ENCODE measurements at places on chromosomes 7 and 10.
A peak's percentile ranks its signal among the peaks of the same experiment; 100 is the strongest.

GRCh38 chr7:149261316-149261828 lies 624 bp upstream of the ZNF783 start:
- DNase-seq = no peak

GRCh38 chr10:49285232-49285631 lies 13.7 kb upstream of the C10orf71 start:
- DNase-seq = no peak

- DNase-seq = no peak
Observed at GRCh38 chr7:82624337-82624736, 180.8 kb upstream of the CACNA2D1 start.

DNA sequence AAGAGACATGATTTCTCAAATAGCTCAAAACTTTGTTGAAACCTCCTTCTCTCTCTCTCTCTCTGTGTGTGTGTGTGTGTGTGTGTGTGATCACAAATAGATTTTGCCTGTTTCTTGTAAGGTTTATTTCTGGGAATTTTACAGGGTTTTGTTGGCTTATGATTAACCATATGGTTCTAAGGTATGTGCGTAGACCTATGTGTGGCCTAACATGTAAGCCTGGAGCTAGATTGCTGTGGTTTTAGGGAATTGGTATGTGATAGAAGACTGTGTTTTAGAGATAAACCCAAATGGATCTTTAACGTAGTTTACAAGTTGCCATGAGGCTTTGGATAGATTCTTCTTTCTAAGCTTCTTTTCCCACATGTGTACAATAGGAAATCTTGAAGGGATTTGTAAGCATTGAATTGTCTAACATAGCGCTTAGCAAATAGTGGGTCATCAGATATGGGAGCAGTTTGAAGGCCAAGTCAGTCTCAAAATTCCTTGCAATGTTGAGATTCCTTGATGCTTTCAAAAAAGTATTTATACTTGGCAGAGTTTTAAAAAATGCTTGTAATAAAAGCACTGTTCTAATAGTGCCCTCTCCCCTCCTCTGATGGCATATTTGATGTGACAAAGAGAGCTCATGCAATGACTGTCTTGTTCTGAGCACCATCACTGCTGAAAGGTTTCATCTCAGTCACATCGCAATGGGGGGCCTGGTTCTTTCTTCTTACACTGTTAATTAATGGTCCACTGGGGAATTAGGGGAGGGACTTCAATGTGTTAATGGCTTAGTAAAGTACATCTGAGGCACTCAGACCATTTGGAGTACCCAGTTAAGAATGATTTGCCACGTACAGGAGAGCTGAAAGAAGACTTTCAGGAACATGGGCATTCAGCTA lies 118.2 kb downstream of the SNX10 start:
- DNase-seq = no peak

DNA sequence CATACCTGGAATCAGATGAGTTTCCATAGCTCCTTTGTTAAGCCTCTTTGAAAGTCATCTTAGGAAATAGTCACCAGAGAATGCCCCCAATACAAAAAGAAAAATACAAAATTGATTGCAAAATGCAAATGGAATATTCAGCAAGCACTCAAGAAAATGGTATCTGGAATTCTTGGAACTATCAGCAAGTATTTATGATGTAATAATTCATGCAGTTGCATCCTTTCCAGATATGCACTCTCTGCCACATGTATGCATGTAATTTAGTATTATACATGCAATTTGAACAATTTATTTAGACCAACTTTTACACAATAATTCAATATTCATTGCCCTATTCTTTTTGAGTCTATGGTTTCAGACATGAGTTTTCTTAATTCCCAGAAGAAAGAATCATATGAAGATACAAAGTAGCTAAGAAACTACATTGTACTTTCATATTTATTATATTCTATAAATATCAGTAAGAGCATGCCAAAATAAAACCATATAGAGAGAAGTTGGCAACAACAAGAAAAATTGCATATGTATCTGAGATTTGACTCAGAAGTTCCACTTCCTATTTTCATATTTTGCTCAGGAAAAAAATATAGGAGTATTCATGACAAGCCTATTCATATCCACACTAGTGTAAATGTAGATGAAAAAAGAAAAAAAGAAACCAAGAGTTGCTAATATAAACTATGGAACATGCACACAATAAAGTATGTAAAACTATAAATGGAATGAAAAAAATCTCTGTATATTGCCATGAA lies 338.5 kb downstream of the SEMA3D start:
- no peak for DNase-seq

- DNase-seq = no peak
Observed at GRCh38 chr7:79377097-79377496, 76.4 kb downstream of the MAGI2 start.

GRCh38 chr10:49742683-49743463 lies 19.2 kb downstream of the OGDHL start:
- DNase-seq = no peak

- no peak for DNase-seq
Observed at GRCh38 chr7:74579800-74580685, 77.5 kb upstream of the GTF2I start.

DNA sequence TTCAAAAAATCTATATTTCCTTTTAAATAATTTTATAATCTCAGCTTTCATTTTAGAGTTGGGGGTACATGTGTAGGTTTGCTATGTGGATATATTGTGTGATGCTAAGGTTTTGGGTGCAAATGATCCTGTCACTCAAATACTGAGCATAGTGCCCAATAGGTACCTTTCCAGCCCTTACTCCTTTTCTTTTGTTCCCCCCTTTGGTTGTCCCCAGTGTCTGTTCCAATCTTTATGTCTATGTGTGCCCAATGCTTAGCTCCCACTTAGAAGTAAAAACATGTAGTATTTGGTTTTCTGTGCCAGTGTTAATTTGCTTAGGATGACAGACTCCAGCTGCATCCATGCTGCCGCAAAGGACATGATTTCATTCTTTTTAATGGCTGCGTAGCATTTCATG lies 103.6 kb downstream of the ZEB1 start:
- DNase-seq = no peak

- peak; percentile 77 for DNase-seq
Observed at GRCh38 chr10:119520283-119520682, 22.2 kb downstream of the RGS10 start.

- no peak for DNase-seq
Observed at GRCh38 chr7:154918741-154919140, 84.2 kb downstream of the PAXIP1 start.

GRCh38 chr10:23174977-23175512 lies 17.1 kb upstream of the PTF1A start:
- DNase-seq = no peak

DNA sequence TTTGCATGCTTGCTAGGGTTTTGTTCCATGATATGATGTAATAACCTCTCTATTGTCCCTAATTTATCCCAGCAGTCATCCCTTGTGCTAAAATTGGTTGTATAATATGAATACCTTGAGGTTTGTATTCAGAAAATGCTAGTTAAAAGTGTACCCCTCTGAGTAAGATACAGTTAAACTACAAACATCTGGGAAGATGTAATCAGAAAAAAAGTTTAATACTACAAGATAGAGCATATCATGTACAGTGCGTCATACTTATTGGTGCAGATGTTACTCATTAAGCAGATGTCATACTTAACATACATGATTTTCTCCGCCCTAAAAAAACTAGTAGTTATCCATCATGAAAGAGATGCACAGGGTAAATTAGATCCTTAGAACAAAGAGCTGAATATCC lies 336.1 kb upstream of the KCND2 start:
- DNase-seq = no peak

GRCh38 chr7:121499624-121500023 lies 103.5 kb upstream of the FAM3C start:
- no peak for DNase-seq

- no peak for DNase-seq
Observed at GRCh38 chr10:73136627-73137026, 26.4 kb downstream of the NUDT13 start.

DNA sequence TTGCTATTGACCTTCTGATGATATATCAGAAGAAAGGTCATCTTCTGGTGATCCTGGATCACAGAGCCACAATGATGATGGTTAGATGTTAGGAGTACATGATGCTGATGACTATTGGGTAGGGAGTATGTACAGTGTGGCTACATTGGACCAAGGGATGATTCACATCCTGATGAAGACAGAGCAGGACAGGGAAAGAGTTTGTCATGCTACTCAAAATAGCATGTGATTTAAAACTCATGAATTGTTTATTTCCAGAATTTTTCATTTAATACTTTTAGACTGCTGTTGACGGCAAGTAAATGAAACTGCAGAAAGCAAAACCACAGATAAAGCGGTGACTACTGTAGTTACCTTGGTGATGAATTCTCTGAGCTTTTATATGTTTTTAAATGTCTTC lies 397.3 kb downstream of the PPP1R3A start:
- DNase-seq = no peak

- DNase-seq = no peak
Observed at GRCh38 chr10:79552143-79552542, 8.1 kb downstream of the SFTPA2 start.

- no peak for DNase-seq
Observed at GRCh38 chr10:77686096-77686495, 48.5 kb upstream of the KCNMA1 start.

All from hematopoietic multipotent progenitor cell treated with erythropoietin and hydrocortisone succinate and interleukin-3 and kit ligand, for 15 days (in vitro differentiated cells).